SW480 (cell line): ENCODE measurements at places on chromosomes 7 and 10.

GRCh38 chr7:21140622-21141021 lies 287.3 kb upstream of the SP4 start:
- no peak for DNase-seq

DNA sequence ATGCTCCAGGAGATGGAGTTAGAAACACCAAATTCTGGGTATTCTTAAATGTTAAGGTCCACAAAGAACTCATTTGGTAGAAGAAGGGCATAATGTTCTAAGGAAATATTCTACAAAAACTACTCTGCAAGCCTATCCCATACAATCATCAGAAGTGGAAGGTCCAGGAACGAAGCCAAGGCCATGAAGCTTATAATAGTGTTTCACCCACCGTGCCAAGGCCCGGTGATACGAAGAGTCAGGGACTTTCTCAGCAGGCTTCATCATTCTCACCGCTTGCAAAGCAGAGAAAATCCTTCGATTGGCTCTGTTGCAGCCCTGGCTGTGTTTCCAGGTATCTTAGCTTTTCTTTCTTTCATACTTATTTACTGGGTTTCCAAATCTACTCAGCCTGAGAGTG lies 351.9 kb upstream of the CELF2 start:
- no peak for DNase-seq

GRCh38 chr7:159154243-159154642 lies 9.6 kb upstream of the VIPR2 start:
- DNase-seq, result no peak

DNA sequence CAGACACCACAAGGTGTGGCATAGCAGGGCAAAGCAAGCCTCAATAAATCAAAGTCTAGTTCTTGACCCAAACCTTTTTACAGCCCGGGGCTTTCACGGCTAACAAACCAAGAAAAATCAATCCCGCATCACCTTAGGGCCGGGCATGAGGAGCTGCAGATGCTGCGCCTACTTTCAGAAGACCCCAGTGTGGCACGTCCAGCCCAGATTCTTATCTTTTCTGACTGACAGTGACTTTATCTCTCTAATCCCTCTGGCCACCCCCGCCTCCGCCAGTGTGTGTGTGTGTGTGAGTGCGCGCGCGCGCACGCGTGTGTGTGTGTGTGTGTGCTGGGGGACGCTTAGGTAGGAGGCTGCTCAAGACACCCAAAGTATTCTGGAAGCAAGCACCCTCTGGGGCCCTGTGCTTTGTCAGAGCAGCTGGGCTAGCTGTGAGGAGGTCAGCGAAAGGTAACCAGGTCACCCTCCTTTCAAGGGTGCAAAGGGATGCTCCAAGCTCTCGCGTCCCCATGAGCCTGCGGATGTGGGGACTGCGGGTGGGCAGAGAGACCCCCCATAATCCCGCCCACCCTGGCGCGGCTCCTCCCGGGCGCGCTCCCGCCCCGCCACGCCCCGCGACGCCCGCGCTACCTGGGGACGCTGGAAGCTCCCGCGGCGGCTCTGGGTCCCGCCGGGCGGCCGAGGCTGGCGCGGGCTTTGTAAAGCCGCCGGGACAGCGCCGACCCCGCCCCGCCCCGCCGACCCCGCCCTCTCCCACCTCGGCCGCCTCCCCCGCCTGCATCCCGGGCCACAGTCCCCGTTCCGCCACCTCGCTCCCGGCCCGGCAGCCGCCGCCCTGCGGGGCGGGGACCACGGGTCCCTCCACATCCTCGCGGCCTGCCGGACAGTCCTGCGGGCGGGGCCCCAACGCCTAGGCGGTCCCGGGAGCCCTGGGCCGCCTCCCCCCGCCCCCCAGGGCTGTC lies 57.1 kb upstream of the RHOBTB1 start:
- peak; percentile 36 for DNase-seq

GRCh38 chr7:151252961-151253711 lies 4.6 kb upstream of the SMARCD3 start:
- no peak for DNase-seq

DNA sequence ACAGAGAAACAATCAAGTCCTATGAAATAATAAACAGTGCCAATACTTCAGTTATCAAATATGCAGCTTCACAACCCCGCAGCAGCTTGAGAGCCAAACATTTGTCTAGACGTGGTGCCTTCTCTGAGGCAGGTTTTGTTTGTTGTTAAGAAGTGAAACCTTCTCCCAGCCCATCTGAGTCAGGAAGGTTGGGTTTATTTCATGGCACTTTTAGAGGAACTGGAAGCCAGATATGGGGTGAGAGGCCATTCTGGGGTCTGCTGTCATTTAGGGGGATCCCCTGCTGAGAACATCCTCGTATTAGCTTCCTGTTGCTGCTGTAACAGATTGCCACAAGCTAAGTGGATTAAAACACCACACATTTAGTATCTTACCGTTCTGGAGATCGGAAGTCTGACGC lies 113.6 kb downstream of the GRK5 start:
- no peak for DNase-seq

- DNase-seq, result no peak
Observed at GRCh38 chr10:92688927-92689662, 660 bp upstream of the HHEX start.

DNA sequence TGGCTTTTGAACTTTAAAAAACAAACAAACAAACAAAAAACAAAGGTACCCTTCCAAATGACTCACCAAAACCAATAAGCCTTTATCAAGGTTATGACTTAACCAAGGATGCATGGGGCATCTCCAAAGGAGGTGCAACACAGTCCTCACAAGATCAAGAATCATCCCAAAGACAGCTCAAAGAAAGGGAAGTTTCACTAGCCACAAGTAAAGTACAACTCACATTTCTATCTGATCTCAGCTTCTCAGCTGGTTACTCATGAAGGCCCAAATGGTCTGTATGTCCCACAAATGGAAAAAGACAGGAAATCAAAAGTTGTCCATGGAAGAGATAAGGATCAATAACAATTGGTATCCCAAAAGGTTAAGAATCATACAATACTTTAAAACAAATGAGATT lies 6.0 kb upstream of the MKLN1 start:
- no peak for DNase-seq

DNA sequence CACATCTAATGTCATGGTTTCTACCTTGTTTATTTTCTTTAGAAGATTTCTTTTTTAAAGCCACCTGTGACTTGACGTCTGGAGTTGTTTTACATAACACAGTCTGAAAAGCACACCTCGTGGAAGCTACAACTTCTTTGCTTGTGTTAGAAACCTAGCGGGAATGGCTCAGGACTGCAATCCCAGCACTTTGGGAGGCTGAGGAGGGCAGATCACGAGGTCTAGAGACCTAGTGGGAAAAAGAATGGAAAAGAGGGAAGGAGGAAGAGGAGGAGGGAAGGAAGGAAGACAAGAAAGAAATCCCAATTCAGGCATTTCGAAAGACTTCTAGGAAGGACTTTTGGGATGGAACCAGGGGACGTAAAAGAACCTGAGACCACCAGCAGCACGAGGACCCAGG lies 146.3 kb upstream of the CELF2 start:
- DNase-seq, result no peak

DNA sequence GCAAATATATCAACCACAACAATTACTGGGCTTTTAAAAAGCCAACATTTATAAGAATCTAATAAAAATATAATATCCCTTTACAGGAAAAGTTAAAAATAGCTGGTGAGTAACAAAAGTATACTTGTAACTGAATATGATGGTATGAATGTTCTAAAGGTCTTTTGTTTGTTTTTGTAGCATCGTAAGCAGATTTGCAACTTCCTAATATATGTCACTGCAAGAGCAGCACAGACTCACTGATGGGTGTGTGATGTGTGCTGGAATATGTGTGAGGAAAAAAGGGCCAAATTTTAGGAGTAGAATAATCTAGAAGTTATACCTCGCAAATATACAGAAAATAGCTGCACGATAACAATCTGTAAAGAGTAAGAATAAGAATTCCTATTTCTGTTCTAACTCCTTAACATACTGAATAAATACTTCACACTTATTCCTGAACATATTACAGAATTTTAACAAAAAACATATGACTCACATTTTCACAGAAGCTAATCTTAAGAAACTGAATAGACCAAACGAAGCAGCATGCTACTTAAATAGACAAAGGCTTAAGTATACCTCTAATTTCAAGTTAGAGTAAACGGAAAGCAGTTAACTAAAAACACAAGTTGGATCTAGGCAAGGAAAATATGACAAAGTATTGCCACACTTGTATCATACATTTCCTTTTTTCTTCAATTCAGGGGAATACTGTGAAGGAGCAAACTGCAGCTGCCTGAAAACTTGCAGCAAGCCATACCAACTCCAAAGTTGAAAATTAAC lies 9.6 kb downstream of the ETV1 start:
- no peak for DNase-seq

- peak; percentile 68 for DNase-seq
Observed at GRCh38 chr7:104982308-104983075, 31.5 kb upstream of the KMT2E start.

GRCh38 chr10:100370714-100371481 lies 23.9 kb downstream of the SCD start:
- peak; percentile 91 for DNase-seq

DNA sequence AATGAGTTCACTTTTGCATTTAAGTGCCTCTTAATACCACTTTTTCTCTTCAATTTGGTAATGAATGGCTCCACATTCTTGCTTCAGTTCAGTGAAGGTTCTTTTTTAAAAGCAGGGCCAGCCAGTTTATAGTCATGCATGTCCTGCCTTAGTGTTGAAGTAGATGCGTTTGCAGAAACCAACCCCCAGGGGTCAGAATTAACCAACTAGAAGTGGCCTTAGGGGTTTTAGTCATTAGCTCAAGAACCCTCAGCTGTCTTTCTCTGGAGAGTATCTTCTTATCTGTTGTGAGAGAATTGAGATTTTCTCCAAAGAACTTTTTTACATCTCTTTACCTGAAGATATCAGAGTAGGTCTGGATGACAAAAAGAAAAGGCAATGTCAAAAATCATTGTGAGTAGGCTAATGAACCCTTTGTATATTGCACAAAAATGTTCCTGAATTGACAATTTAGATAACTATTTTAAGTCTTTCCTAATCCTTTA lies 82.2 kb downstream of the PIK3CG start:
- peak; percentile 79 for DNase-seq

DNA sequence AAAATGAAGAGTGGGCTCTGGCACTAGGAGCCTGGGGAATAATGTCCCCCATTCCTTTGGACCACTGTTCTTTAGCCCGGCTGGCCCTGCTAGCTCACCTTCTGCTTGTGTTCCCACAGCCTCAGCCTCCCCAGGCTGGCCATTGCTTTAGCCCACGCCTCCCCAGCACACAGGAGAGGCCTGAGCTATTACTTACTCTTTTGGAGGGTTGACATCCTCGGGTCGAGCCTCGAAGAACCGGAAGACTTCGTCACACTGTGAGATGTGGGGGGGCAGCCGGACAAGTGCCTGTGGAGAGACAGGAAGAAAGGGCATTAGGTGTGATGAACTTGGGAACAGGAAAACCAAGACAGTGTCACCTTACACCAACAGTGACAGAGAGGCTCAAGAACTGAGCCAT lies 131.3 kb downstream of the SH3PXD2A start:
- no peak for DNase-seq

DNA sequence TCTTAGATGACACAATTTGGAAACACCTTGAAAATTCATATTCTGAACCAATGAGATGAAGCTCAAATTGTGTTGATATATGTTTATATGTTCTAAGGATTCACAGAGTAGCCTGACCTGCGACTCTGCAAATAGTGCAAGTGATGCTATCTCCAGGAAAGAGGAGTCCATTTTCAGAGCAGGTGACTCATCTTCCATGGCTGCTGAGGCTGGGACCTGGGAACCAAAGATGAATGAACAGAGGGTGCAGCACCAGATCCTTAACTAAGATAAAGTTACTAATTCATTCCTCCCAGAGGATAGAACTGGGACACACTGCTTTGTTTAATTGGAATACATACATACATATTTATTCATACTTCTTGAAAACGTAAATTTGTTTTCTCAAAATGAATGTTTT lies 240.6 kb upstream of the SEMA3C start:
- DNase-seq, result peak; percentile 49

DNA sequence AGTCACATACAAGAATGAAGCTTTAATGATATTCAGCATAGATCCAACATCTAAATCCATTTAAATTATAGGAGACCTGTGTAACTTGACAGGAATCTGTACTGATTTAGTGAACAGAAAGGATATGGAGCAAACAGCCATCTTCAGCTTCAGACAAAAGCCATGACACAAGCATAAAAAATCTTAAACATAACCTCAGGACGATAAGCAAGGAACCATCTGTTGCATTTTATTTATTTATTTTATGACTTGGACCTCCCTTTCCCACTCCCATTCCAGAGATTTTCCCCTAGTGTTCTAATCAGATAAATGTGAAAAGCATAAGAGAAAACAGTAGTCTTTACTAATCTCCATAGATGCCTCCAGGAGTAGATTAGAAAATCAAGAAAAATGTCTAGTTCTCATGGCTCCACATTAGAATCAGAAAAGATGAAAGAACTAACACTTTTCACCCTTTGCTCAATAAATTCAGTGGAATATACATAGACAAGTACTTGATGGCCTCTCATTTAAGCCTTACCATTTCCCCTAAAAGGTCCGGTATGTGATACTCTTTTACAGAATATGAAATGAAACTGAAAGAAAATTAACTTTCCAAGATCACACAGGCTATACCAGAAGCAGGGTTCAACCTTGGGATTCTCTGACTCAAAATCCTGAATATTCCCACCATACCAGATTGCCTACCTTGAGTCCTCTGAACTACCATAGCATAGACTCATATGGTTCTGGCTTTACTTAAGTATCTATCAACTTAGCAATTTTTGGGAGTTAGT lies 15.2 kb downstream of the CACNA2D1 start:
- no peak for DNase-seq

- DNase-seq, result no peak
Observed at GRCh38 chr7:11193131-11193867, 219.6 kb downstream of the PHF14 start.

DNA sequence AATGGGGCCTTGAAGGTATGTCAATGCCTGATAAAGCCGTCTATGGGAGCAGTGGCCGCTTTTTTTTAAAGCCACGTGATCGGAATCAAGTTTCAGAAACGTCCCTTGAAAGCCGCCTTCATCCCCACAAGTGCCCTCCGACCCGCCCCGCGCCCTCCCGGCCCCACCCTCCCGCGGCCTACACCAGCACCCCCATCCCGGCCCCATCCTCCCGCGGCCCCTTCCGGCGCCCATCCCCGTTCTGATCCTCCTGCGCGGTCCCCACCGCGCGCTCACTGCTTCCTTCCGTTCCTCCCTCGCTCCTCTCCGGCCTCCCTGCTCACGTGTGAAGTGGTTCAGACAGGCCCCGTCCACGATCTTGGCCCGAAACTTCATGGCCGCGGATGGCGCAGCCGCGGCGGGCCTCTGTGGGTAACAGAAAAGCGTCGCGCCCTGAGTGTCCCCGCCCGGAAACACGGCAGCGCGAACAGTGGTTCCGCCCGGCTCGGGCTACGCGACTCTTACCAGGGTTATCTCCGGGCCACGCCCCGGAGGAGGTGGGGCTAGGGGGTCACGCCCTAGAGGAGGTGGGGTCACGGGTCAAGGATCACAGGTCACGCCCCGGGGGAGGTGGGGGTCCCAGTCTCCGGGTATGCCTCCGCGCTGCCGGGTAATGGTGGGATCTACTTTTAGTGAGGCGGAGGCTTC lies at the start of gene HUS1:
Gene HUS1, minus strand, starts transcription at position 471 of the 687 bp plus-strand sequence. Its CDS starts 96 bp downstream, at position 375.
- peak; percentile 94 for DNase-seq

DNA sequence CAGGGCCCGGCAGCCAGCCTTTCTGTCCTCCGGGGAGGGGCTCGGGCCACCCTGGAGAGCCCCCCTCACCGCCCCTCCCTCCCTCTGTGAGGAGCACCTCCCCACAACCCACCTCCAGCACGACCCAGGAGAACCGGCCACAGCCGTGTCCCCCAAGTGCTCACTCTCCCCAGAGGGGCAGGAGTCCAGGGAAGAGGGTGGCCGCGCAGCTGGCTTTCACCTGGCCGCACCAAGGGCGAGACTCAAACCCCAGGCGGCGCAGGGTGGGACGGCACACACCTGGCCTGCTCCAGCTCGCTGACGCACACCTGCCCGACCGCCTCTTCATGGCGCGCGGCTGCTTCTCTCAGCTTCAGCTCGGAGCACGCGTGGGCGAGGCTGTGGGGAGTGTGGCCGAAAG lies 73.4 kb downstream of the CFAP46 start:
- no peak for DNase-seq
